GM03348 (cell line): ENCODE measurements at places on chromosomes 4 and X.

GRCh38 chr4:114527637-114528036, 71.0 kb upstream of the UGT8 start:
- DNase-seq, result no peak

- DNase-seq, result peak; percentile 63
Measured at GRCh38 chrX:155767051-155767875, 113.9 kb upstream of the VAMP7 start.

GRCh38 chr4:106801386-106801785, 234.7 kb downstream of the DKK2 start:
- no peak for DNase-seq

- no peak for DNase-seq
Measured at GRCh38 chr4:113173793-113174264, 124.4 kb downstream of the ANK2 start.

- DNase-seq, result no peak
Measured at GRCh38 chr4:177349191-177349590, 39.5 kb downstream of the NEIL3 start.

DNA sequence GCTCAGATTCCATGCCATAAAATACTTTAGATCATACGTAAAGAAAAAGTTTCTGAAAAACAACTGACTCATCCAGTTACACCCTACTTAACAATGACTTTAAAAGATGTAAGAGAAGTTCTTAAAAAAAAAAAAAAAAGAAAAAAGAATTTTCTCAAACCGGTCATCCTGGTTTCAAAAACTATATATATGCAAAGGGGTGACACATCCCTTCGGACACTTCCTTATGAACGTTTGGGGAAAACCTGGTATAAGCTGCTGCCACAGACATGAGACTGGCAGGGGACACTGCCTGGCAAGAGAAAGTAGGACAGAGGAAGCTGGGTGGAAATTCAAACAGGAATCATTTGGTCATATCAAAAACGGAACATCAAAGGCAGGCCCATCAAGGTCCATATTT, 81.2 kb upstream of the PRSS48 start:
- peak; percentile 42 for DNase-seq

GRCh38 chr4:3524349-3524748, 7.9 kb downstream of the LRPAP1 start:
- DNase-seq, result no peak

GRCh38 chr4:158856852-158857251, 88.0 kb downstream of the FNIP2 start:
- peak; percentile 47 for DNase-seq

DNA sequence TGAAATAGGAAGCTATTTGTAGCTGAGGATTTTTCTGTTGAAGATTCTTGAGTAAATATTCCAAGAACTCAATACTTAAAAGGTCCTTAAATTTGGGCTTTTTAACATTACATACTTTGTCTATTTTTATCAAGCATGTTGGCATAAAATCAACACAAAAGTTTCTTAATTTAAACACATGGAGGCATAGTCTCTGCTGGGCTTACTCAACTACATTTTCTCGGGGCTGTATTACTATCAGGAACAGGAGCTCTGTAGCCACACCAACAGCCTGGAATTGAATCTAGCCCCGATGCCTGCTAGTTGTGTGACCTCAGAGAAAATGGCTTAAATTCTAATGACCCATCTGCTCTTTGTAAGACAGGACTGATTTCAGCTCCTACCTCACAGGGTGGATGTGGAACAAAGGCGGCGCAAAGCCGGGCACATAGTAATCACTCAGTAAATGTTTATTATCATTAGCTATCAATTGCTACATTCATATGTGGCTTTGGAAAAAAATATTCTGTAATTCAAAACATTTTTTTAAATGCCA, 207.0 kb downstream of the NSUN7 start:
- DNase-seq, result peak; percentile 33

DNA sequence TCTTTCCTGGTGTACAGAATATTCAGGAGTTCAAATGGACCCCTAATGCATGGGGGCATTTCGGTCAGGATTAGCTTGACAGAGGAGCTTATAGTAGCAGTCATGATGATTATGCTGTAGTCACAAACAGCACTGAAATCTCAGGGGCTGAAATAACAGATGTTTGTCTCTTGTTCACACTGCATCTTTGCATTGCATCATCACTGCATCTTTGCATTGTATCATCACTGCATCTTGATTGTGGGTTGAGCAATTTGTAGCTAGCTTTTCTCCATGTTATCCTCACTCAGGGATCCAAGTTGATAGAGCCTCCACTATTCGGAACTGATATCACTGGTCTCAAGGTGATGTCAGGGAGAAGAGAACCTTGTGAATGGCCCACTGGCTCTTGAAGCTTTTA, 160.9 kb downstream of the GATB start:
- DNase-seq, result no peak

DNA sequence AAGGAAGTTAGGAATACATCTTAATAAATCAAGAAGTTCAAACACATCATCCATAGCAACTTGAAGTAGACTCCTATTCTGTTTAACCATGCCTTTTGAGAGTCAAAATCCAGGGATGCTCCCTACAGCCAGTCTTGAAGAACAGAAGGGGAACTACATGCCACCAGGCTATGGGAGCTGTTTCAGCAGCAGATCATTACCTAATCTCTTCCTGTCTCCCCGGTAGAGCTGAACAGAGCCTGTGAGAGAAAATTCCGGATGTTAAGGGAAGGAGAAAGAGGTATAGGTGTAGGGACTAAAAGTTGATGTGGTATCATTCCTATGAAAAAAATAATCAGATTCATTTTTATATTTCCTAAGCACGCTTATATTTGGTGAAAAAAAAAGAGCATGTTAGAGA, 352.2 kb downstream of the SPRY1 start:
- no peak for DNase-seq

- no peak for DNase-seq
Measured at GRCh38 chr4:111234939-111235338, 612.1 kb upstream of the PITX2 start.

GRCh38 chr4:70392057-70392776, 5.5 kb upstream of the OPRPN start:
- no peak for DNase-seq
